ENCODE measurements at places on chromosomes 7 and 10.
A peak's percentile ranks its signal among the peaks of the same experiment; 100 is the strongest.

DNA sequence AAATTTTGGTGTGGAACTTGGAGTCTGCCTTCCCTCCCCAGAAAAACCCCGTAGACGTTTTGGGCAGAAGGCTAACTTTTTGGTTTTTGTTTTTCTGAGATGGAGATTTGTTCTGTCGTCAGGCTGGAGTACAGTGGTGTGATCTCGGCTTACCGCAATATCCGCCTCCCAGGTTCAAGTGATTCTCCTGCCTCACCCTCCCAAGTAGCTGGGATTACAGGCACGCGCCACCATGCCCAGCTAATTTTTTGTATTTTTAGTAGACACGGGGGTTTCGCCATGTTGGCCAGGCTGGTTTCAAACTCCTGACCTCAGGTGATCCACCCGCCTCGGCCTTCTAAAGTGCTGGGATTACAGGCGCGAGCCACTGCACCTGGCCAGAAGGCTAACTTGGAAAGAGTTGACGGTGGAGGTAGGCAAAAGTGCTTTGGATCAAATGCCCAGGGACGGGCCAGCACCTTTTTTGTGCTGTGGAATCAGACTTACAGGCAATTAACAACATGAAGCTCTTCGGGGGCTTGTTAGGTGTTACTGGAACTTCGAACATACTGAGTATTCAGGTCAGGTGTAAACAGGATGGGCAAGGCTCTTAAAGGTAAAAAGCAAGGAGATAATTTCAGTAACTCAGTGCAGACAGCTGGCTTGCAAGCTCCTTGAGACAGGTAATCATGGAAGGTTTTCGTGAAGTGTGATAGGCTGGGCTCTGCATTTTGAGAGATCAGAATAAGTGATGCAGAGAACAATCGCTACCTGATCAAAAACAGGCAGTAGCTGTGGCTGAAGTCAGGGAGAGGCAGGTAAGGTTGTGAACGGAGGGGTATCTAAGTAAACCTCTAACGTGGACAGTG is 1.8 kb downstream of the PPP1R35 start:
- DNase-seq = no peak

GRCh38 chr7:79927116-79927515 is 207.5 kb upstream of the GNAI1 start:
- DNase-seq = no peak

DNA sequence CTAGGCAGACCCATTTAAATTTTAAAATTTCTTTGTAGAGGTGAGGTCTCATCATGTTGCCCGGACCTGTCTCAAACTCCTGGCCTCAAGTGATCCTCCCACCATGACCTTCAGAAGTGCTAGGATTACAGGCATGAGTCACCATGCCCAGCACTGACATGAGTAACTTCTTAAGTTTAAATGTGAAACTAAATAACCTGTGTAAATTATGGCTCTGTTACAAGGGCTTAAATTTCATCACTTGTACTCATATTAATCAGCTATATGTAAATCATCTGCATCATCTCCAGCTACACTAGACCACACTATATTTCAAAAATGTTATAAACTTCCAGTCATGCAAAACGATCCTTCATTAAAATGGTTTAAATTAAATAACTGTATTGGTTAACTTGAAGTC is 56.1 kb downstream of the ATAD1 start:
- peak; percentile 57 for DNase-seq

DNA sequence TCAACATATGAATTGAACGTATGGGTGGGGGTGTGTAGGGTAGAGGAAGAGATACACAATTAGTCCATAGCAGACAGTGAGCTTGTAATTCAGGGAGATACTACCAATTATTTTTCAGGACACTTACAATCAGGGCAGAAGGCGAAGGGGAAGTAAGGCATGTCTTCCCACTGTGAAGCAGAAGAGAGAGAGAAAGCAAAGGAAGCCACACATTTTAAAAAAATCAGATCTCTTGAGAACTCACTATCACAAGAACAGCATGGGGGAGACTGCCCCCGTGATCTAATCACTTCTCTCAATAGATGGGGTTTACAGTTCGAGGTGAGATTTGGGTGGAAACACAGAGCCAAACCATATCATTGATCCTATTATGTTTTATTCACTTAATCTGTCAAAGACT is 116.4 kb upstream of the RPA3 start:
- no peak for DNase-seq

DNA sequence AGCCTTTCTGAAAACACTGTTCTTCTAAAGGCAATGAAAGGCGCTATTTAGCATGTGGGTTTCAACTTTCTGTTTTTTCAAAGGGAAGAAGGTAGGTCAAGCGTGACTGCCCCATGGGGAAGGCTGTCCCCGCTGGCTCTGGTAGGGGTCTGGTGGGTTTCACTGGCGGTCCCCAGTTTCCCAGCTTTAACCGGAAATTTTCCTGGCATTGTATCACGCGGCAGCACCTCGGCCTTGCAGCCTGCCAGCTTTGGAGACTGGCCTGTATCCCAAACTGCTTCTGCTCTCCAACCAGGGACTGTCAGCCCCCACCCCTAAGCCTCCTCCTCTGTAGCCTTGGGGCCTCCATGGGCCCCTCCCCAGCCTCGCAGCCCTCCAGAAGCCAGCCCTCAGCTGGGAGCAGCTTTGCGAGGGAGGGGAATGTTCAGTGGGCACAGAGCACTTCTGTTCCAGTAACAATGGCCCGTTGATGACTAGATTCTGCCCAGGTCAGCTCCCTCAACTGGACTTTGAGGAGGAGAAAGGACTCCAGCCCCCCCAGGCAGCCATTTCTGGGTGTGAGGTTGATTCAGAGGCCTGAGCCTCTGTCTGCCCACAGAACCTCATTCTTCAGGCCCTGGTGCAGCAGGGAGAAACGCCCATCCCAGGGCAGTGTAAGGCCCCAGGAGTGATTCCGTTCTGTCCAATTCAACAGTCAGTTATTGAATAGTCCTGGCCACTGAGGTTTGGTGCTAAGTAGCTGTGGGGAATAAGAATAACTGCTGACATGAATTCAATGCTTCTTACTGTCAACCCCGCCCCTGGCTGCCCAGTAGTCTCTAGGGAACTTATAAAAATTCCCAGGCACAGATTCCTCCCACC is 17.1 kb downstream of the CHST3 start:
- DNase-seq = no peak

DNA sequence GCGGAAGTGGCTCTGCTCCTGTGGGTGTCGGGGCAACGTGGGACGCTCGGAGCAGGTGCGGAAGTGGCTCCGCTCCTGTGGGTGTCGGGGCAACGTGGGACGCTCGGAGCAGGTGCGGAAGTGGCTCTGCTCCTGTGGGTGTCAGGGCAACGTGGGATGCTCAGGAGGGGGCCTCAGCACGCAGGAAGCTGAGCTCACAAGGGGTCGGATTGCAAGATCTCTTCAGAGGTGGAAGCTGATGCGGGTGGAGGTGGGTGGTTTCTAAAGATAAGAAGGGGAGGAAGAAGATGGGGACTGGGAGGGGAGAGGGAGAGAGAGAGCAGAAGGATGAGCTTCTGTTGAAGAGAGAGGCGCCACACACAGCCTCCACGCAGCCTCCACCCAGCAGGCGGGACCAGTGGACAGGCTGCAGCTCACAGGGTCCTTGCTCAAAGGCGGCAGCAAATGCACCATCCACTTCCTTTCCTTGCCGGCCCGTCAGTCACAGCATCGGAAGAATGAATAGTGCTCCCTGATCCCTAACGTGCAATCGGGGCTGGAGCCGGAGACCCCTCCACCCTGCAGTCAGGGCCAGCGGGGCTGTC is 78.7 kb downstream of the PTPRN2 start:
- DNase-seq = no peak

DNA sequence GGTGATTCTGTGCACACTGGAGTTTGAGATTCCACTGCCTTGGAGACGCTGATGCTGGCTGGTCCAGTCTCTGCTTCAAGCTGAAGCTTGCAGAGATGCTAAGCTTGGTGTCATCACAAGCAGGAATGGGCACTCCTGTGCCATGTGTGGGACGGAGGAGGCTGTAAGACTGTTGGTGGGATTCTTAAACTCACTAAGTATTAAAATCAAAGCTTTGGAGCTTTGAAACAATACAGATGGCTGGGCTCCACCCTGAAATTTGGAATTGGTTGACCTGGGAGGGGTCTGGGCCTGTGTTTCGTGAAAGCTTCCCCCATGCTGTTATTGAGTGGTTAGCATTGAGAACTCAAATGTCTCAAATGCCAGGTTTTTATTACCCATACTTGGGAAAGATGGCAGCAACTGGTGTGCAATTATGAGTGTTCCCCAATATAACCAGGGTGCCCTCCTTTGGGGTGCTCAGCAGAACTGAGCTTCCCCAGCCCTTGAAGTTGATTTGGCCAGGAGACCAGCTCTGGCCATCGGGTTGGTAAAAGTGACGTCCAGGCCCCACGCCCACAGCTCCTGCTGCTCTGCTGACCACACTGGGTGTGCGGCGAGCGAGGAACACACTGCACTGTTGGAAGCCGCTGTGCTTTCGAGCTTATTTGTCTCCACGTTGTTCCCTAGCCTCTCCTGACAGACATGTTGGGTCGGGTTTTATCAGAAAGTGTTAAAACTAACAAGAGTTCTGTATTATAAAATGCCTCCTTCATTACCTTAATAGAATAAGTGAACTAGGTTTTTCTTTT is 377.7 kb downstream of the GLRX3 start:
- DNase-seq = no peak

DNA sequence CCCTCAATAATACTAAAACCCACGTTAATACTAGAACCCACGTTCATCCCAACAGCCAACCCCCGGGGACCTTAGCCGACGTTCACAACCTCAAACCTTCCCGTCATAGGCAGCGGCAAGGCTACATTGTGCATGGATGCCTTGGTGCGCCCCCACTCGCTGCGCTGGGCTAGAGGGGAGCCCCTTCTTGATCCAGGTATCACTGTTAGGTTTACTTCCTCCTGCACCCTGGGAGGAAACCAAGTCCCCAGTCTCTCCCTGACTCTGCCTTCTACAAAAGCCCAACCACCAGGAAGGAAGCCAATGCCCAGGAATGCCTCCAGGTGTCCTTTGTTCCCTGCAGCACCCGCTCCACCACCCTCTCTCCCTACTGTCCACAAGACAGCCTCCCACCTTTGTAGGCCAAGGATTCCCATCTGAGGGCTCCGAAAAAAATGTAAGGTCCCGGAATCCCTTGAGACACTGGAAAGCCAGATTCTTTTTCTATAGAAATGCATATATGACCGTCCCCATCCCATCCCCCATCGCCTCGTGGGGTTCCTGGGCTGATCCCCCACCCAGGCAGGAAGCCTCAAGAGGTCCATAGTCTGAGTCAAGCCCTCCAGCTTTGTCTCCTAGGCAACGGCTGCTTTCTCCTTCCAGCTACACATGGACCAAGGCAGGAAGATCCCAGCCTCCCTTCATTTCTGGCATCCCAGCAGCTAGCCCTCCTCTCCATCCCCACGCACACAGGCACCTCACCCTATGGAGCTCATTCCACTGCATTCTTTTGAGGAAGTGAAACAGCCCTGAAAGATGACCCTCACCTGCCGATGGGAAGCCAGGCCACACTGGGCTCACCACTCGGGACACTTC is 25.2 kb downstream of the CTBP2 start:
- DNase-seq = no peak

DNA sequence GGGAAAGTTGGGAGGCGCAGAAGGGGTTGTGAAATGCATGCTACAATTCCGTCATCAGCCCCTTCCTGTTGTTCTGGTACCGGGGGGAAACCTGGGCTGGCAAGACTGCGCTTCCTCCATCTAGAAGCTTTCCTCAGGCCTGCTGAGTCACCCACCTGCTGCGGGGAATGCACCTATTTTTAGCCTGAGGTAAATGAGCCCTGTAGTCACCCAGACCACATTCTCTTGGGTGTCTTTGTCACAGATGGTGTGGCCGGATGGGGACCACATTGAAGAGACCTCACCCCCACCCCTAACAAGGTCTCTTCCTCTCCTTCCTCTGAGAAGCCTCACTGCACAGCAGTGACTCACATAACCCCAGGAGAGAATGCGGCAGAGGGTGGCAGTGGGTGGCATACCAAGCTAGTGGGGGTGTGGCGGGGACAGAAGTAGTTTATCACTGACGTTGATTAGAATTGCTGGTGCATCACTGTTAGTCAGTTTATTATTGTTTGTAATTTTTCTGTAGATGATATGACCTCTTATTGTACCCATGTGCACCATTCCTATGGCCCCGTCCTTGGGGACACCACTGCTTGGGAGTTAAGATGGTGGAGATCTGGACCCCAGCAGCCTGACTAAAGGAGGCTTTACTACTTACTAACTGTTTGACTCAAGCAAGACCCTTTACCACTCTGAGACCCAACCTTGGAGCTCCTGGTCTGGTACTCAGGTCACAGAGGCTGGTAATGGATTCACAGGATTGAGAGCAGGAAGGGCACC is 83.0 kb upstream of the DUSP5 start:
- peak; percentile 98 for DNase-seq

DNA sequence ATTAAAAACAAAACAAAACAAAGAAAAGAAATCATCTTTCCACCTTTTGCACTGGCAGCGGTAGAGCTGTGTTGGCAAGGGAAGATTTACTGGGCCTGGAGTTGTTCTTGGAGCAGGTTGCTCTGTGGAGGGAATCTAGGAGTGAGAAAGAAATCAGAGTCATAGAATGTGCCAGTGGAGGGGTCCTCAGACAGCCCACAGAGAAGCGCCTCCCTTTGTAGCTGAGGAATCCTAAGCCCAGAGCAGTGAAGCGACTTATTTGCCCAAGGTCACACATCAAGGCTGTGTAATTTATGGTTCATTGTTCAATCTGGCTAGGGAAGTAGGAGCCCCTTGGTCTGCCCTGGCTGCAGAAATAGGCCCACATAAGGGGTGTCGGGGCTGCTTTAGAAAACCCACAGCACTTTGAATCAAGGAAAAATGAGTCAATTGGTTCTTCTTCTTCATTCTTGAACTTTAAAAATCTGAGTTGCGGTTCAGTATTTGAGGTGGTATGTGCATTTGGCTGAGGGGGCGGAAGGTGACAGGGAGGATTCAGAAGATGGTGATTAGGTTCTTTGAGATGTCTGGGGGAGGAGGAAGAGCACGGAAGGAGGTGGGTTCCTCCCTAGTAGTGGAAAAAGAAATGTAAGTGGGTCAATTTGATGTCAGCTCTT is 253.7 kb downstream of the PTEN start:
- DNase-seq = peak; percentile 80

DNA sequence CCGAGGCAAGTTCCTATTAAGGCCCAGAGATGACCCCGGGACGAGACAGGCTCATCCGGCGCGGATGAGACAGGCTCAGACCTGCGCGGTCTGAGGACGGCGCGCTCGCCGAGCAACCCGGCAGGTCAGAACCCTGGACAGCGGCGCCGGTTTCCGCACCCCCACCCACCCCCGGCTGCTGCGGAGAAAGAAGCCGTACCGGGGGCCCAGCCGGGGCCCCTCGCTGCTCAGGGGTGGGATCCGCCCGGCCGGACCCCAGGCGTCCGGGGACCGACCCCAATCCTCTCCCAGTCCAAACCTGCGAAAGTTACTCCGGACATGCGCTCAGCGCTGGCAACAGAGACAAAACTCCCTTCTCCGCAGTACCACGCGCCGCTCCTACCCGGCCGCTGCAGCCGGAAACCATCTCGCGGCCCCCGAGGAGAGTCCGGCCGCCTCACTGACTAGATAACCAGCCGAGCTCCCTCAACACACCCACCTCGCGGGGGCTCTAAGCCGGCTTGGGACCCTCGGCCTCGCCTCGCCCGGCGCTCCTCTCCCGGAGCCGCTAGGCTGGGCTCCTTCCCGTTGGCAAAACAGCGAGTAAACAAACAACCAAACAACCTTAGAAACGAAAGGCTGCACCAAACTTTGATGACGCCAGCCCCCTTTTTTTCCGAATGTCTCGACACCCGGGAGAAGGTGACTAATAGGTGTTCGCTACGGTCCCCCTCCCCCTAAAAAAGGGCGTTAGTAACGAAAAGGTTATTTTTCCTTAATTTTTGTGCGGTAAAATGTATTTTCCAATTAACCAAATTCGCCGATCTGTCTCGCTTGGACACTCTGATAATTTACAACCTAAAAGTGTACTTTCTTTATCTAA is 2.3 kb upstream of the DRGX start:
- DNase-seq = peak; percentile 15

Data from GM12865 (cell line).